IMR-90 (cell line): ENCODE measurements at places on chromosomes 4 and X. TPM values are rescaled to one million over a fixed set of nuclear protein-coding genes. Genes with fewer than 3 reads are reported as not detected.

Gene STPG2
- total RNA-seq, result not detected in 2 replicates

DNA sequence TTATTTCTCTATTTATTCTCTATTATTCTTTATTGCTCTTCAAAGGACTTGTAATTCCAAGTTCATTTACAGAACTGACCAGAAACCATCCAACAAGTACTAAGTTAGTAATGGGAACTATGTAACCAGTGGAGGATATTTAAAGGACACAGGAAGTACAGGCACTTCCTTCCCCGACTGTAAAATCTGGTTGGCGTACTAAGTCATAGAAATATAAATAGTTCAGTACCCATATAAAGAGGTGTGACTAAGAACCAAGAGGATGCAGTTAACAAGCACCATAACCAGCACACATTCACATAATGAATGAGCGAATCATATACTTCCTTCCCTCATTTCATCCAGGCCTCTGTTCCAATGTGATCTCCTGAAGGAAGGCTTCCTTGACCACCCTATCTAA is 3.6 kb upstream of the EIF4E start:
- peak; percentile 69 for DNase-seq

- DNase-seq, result no peak
Observed at GRCh38 chr4:89308161-89308500, 531 bp upstream of the GPRIN3 start.

DNA sequence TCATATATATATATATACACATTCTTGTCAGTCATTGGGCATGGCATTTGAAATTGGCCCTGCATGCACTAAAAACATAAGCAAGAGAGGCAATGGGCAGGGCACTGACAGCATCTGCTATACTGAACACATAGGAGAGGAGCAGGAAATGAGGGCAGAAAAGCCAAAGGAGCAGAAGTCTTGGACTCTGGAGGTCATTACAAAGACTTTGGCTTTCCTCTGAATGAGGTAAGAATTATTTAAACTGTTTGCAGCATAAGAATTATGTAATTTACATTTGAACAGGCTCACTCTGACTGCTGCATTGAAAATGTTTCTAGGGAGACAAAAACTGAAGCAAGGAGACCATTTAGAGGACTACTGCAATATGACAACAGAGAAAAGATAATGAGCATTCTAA is 396.5 kb downstream of the PRDM5 start:
- no peak for DNase-seq

Gene AWAT2
- total RNA-seq, result under 0.01 TPM in 1 of 2 replicates, not detected in the other
